ENCODE measurements at places on chromosomes 5 and 9.

- peak; percentile 51 for DNase-seq
These were observed 12.5 kb upstream of the EXOSC2 start for GRCh38 chr9:130680836-130681768.

DNA sequence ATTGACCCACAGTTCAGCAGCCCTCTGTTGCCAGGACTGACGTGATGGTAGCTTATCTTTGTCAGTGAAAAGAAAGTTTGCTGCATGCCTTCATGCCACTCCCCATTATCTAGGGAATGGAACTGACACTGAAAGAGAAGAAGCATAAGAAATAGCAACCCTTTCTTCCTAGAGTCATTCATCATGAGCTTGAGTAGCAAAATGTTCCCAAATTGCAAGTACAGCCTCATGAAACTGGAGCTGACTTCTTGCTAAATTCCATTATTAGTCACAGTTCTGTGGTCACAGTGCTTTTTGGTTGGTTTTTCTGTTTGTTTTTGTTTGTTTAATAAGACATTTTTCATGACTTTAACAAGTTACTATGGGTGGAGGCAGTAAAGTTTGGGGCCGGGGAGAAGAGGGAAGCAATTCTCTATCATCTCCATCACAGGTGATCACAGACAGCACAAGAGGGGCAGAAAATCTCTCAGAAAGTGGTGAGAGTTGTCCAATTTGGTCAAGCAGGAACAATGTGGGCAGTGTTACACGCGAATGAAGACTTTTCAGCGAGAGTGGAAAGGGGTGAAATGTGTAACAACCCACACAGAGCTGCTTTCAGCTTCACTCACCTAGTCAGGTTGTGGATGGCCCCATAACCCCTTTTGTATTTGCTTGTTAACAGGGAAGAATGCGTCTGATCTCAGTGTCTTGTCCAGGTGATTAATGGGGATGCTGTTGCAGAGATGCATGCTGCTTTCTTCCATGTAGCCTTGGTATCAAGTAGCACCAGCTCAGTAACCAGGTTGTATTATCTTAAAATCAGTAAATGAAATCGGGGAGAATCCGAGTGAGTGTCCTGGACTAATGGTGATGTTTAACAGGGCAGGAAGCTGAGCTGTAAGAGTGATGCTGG, 440.4 kb downstream of the DMRT2 start:
- no peak for DNase-seq

DNA sequence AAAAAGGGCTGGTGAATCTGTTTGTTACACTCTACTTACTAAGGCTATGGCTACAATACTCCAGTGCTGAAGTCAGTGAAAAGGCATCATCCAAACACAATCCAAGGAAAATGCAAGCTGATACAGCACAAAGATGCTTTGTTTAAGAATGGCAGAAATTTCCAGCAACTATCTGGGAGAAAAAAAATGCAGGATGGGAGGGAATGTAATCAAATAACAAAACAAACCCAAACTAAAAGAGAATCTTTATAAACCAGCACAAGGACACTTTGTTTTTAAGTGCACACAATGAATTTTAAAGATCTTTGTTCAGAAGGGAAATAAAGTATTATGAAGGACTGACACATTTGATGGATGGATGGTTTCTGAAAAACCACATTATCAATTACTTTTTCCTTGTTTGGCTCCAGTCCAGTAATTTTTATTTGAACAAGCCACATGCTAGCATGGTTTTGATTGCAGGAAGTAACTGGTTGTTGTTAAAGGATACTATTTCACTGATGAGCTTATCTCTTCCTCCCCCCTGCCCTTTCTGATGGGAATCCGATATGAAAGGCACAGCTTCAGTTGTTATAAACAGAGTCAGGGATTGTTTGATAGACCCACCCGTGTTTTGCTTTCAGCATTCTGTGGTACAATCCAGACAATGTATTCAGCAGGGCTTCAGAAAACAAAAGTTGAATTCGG, 12.1 kb upstream of the TLE4 start:
- no peak for DNase-seq

DNA sequence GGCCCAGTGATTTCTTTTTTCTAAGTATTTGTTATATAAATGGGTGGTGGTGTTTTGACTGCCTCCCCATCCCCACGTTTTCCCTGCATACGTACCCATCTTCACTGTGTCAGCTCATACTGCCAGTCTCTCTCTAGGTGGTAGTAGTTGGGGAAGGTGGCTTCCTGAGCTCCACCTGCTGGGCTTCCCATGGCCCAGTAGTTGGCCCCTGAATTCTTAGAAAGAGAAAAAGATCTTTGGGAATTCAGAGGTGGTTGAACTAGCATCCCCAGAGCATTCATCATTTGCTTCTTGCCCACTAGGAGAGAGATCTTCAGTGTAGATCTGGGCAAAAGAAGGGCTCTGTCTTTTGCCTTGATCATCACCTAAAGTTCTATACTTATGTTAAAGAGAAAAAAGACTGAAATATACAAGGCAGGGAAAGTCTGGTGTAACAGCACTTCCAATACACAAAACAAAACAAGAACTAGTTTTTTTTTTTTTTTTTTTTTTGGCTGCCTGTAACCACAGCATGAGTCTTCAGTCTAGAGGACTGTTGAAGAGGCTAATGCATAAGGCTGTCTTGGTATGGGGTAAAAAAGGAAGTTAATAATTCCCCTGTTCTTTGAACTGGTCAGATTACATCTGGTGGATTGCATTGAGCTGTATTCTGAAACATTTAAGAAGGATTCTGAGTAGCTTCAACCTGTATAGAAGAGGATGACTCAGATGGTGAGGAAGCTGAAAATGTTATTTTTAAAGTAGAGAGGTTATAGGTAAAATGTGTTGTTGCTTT, 128.7 kb downstream of the ATG10 start:
- DNase-seq: no peak

GRCh38 chr5:65468633-65469032, 13.1 kb downstream of the ADAMTS6 start:
- no peak for DNase-seq

GRCh38 chr9:121743441-121744001, 92.1 kb downstream of the DAB2IP start:
- DNase-seq: no peak

DNA sequence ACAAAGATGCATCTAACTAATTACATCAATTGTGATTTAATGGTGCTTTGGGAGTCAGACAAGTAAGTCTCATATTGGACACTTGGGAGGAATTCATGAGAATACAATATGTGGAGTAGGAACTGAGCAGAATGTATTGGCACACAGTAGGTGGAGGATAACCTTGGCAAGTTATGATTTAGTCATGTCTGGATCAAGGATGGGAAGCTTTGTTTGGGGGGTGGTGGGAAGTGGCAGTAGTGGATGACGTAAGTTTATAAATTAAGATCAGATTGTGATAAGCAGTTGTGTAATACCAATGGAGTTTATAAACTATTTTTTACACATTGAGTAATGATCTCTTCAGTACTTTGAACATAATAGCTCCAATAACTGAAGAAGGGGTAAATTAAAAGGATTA, 67.0 kb downstream of the SGCD start:
- DNase-seq: no peak

GRCh38 chr5:139652788-139653241, 4.7 kb downstream of the CXXC5 start:
- DNase-seq: no peak

DNA sequence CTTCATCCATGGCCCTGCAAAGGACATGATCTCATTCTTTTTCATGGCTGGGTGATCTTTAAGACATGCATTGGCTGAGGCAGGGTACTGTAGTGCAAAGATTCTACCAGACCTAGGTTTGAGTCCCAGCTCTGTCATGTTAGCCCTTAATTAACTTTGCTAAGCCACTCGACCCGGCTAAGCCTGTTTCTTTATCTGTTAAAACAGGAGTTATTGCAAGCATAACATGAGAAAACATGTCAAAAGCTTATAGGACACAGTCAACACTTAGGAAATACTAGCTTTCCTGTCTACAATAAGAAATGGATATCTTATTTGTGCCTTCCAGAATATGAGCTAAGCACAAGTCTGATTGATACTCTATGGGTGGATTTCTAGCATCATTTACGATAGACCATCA, 92.6 kb downstream of the RASEF start:
- DNase-seq: no peak

DNA sequence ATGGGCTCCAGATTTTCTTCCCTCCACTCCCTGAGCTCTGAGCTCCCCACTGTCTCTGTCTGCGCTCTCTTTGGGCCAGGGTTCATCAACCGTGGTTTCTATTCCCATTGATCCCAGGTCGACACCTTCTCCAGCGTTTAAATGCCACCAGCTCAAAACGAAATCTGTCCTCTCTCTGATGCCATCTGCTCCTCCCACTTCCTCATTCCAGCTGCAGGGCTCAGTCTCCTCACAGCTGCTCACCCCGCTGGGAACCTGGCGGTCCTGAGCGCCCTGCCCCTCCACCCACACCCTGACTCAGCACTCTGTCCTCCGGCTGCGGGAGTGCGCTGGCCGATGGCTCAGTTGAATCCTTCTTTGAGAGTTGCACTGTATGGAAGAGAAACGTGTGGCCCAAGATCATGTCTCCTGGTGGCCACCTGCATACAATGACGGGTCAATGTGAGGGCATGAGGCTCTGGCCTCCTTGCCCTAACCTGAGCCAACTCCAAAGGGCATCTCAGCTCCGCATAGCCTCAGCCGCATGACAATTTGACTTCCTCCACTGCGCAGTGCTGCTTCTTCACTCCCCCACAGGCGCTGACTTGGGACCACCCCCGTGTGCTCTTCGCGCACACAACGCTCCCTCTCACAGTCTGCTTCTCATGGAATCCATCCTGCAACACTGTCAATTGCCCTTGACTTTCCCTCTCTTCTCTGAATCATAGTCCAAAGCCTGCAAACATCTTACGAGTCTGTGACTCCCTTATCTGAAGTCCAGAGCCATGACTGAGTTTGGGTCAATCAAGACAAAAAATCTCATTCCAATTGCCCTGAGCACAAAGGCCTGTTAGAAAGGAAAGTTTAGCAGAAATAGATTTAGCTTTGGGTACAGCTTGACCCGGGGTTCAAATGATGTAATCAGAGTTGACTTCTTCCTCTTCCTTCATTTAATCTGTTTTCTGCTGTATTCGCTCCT, 82.4 kb downstream of the PTCH1 start:
- no peak for DNase-seq

DNA sequence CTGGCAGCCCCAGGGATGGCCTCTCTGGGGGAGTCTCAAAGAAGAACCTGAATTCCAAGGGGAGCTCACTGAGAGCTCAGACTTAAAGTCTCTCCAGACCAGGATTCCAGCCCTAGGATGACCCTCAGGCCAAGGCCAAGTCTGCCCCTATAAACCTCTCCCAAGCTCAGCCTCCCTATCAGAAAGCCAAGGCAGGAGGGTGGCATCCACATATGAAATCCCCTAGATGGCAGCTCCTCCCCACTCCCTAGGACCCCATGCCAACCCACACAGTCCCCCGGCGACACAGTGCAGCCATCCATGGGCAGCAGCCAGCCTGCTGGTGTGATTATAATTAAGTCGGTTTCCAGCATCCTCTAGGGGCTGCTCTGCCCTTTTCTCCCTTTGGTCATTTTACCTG, 269.9 kb downstream of the CDK5RAP2 start:
- DNase-seq: no peak

GRCh38 chr9:121439016-121439415, 60.6 kb downstream of the GGTA1 start:
- DNase-seq: no peak

DNA sequence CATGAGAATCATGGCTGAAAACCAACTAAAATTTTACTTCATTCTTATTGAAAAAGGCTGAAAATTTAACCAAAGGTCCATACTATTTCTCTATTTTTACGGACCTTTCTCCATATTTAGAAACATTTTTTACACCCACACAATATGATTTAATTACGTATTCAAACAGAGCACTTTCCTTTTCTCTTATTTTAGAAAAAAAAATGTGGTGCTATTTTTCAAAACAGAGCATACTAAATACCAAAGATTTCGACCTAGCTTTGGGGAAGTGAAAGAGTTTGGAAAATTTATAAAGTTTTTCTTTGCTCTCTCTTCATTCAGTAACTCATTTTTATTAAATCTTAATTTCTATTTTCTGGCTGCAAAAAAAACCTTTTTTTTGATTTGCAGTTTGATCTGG, 38.1 kb downstream of the RNF145 start:
- no peak for DNase-seq

GRCh38 chr9:69297300-69297980, 27.6 kb upstream of the ENTREP1 start:
- DNase-seq: no peak

DNA sequence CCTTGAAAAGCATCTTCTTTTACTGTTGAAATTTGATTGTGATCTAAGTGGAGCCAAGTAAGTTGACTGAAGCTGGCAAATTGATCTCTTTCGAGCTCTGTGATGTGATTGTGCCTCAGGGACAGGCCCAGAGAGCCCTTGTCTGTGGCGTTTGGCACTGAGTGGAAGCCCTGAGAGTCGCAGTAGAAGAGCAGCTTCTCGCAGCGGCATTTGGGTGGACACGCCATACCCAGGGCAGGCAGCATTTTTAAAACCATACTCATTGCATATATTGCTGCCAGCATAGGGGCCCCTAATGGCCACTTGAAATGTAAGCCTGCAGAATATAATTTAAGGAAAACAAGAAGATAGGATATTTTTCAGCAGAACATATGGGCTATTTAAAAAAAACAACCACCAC, 894 bp downstream of the LRRTM2 start:
- DNase-seq: no peak

DNA sequence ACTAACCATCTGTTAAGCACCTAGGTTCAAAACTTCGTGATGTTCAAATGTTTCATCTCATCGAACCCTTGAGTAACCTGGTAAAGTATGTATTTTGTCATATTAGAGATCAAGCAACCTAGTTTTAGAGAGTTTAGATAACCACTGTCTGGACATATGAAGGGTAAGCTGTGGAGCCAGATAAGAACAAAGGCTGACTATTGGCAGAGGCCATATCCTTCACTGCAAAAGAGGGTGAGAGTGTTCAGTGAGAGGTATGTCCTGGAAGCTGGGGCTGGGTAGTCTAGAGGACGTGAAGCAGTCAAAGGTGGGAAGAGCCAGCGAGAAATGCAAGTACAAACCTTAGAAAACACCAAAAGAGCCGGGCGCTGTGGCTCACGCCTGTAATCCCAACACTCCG, 573.1 kb upstream of the KLF4 start:
- no peak for DNase-seq

- no peak for DNase-seq
These were observed 316.0 kb upstream of the PAPPA start for GRCh38 chr9:115837618-115838017.

- DNase-seq: no peak
These were observed 307.4 kb downstream of the NFIB start for GRCh38 chr9:14006386-14007187.

DNA sequence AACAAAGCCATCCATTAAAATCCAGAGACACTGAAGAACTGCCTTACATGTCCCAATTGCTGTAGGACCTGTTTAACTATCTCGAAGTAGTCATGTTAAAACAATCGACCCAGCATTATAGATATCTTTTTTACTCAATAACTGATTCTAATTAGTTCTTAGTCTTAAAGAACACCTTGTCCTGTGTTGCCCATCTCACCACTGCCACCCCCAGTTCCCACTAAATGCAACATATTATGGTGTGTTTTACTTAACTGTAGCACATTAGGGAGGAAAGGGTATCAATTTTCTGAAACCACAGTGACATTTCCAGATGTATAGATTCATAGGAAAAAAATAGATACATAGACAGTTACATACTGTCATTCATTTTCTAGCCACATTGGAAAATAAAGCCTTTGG, 221.2 kb downstream of the MEF2C start:
- no peak for DNase-seq
